ENCODE measurements at places on chromosomes 12 and 14.

DNA sequence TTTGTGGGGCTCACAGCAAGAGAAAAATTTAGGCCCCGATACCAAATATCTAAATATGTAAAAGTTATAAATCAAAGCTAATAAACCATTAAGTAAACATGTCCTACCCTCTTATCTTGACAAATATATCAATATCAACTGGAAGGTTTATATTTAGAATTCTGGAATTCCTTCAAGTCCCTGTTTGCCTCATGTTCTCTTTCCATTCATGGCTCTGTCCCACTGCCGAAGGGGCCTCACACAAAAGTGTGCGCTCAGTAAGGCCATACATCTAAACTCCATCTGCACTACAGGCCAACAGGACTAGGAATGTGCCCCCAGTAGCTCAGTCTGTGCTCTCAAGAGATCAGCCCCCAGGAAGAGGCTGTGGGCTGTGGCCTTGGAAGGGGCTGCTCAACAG, 10.6 kb upstream of the ATP5MC2 start:
- no peak for DNase-seq

- DNase-seq: no peak
These were observed 83.9 kb downstream of the ADCK1 start for GRCh38 chr14:77883847-77884238.

DNA sequence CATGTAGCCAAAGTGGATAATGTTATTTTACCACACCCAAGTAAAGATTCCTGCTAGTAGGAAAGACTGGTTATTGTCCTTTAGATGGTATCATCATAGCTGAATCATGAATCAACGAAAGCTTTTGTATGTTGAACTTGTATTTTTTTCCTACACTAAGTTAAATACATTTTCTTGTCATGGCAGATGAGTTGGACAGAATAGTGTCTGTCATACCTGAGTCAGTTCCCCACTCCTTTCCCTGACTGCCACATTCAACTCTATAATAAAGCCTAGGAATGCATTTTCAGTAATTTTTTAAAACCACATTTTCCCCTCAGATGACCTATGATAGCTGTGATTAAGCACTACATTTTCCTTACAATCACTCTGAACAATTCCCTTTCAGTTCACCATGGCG, 9.3 kb upstream of the PTHLH start:
- DNase-seq: no peak

GRCh38 chr14:76698191-76698590, 63.1 kb upstream of the VASH1 start:
- DNase-seq: no peak

GRCh38 chr14:69325646-69326265, 65.8 kb downstream of the GALNT16 start:
- DNase-seq: no peak

DNA sequence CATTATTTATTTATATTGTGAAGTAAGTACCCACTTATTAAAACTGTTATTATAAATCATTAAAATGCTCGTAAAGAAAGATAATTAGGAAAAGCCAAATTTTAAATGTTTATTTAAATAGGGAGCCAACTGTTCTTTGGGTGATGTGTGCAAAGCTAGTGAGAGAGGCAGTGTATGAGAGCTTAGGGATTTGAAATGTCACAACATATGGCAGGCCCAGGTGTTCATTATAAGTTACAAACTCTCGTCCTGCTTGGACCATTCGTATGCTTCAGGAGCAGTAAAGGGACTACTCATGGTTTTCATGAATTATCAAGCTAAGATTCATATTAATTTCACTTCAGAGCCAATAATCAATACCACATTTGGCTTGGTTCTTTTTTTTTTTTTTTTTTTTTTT, 154.5 kb downstream of the TGFB3 start:
- no peak for DNase-seq

DNA sequence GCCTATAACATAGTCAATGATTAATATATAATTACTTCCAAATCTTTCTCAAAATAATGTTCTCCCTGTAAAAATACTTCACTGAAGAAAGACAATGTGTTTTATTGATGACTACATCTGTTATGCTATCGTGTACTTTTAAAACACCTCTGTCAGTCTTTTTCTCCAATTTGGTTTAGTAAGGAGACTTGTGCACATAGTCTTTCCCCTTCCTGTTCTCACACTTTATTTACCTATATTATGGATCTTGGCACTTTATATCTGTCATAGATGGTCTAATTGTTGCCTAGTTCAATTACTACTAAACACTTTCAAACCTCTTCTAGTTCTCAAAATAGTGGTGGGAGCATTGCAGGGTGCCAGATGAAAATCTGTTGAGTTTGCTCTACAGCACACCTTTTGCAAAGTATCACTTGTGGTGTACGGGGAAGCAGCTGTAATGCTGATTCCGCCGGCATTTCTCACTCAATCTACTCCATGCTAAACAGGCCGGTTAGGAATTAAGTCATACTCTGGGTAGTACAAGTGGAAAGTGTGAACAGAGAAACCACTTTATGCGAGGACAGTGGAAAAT, 1.1 kb upstream of the INSM2 start:
- DNase-seq: no peak

DNA sequence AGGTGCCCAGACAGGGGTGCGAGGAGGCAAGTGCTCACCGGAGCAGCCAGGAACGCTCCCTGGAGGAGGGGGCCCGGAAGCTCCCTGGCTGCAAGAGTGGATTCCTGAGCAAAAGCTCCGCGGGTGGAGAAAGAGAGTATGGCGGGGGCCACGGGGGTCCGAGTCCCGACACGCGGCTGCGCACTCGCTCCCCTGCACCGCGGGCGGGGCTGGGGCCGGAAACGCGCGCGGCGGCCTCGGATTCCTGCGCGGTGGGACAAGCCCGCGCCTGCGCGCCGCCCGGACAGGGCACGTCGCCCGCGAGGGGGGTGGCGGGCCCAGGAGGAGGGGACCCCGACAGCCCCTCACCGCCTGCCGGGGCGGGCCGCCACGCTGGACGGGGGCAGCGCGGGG, 27.8 kb upstream of the GPR132 start:
- DNase-seq: no peak

DNA sequence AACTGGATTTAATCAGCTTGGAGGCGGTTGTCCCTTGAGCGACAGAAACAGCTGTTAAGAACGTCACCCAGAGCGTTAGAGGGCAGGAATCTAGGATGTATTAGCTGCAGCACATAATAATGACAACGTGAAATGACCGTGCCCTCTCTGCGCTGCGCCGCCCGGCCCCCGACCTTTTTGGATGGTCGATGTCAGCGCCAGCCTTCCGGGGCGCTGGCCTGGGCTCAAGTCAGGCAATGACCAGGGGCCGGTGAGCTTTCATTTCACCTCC, 427 bp upstream of the TMEM120B start:
- no peak for DNase-seq

DNA sequence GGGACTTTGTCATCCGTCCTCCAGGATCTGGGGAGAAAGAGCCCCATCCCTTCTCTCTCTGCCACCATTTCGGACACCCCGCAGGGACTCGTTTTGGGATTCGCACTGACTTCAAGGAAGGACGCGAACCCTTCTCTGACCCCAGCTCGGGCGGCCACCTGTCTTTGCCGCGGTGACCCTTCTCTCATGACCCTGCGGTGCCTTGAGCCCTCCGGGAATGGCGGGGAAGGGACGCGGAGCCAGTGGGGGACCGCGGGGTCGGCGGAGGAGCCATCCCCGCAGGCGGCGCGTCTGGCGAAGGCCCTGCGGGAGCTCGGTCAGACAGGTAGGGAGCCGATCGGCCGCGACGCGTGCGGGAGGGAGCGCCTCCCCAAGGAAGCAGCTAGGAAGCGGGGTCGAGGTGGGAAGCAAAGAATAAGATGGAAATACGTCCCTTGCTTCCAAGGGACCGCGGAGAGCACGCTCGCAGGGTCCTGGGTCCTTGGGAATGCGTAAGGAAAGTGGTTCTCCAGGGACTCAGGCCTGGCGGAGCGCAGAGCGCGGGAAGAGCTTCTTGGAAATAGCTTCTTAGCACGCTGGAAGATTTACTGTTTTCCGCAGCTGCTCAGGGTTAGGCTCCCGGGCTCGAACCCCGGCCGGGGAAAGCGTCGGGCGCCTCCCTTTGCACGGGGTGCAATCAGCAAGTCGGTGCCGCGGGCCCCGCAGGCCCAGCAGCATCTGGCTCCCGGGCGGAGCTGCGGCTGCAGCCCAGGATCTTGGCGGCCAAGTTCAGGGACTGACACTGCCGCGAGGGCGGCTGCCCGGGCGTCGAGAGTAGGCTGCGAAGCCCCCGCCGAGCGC, 457 bp downstream of the SOCS2 start:
- no peak for DNase-seq

DNA sequence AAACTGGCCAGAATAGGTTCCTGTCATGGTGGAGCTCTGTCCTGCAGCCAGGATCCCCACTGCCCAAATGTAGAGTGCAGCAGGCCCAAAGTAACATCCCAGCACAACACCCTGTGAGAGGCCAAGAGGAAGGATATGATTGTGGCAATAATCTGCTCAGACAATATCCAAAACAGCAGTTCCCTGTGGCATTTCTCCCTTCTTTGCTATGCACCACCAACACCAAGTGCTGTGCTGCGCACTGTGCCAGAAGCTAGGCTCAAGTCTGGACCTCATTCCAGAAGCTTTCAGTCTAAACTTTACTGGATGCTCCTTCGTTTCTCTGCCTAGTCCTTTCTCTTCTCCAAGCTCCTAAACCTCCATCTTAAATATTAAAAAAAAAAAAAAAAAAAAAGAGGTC, 33.4 kb downstream of the SLC11A2 start:
- DNase-seq: no peak

- no peak for DNase-seq
These were observed 88.0 kb downstream of the TMEM132D start for GRCh38 chr12:129815846-129816245.

DNA sequence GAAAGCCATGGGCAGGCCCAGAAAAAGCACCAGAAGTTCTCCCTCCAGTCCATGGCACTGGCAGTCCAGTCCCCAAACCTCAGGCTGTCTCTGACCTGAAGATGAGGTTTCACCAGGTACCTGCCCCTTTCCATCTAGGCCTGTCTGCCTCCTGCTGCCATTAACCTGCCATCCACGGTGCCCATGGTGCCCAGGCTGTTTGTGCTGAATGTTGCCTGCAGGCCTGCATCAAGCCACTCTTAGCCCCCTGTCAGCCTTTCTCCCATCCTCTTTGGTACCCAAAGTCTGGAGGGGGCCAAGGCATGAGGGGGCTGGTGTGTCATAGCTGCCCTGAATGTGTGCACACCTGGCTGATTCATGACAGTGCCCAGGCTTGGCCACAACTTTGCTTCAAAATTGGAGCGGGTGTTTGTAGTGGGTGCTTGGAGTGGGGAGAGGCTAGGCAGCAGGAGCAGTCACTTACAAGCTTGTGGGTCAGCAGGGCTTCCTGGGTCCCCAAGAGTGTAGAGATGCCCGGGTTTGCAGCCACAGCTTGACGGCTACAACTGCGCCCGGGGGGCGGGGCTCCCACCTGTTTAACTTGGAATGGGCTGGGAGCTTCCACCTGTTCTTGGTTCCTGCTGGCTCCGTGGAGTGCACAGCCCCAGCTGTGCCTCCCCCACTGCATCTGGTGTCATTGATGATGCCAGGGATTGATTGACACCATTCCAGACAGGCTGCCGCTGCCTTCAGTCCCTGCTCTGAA, 88.5 kb downstream of the GPHN start:
- DNase-seq: no peak

DNA sequence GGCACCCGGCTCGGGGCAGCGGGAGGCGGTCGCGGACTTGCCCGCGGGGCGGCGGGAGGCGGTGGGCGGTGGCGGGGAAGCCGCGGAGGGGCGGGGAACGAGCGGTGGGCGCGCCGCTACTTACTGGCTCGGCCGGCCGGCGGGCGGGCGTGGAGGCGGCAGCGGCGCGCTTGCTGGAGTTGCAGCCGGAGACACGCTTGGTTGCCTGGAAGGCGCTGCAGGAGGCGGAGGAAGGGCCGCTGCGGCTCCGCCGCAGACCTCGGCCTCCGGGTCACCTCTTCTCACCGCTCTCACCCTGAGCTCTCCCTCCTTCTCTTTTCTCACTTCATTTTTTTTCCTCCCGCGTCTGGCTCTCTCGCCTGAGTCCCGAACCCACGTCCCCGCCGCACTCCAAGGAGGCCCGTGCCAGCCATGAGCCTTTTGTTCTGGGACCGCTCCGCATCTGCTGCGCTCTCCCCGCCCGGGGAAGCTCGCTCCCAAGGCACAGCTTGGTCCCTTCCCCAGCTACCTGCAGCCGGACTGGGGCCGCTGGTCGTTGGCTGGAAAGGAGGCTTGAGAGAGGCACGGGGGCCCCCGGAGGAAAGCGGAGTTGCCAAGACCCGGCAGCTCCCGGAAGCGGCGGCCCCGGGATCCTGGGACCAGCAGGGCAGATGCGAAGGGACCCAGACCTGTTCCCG, 592 bp upstream of the KCNK10 start:
- no peak for DNase-seq

DNA sequence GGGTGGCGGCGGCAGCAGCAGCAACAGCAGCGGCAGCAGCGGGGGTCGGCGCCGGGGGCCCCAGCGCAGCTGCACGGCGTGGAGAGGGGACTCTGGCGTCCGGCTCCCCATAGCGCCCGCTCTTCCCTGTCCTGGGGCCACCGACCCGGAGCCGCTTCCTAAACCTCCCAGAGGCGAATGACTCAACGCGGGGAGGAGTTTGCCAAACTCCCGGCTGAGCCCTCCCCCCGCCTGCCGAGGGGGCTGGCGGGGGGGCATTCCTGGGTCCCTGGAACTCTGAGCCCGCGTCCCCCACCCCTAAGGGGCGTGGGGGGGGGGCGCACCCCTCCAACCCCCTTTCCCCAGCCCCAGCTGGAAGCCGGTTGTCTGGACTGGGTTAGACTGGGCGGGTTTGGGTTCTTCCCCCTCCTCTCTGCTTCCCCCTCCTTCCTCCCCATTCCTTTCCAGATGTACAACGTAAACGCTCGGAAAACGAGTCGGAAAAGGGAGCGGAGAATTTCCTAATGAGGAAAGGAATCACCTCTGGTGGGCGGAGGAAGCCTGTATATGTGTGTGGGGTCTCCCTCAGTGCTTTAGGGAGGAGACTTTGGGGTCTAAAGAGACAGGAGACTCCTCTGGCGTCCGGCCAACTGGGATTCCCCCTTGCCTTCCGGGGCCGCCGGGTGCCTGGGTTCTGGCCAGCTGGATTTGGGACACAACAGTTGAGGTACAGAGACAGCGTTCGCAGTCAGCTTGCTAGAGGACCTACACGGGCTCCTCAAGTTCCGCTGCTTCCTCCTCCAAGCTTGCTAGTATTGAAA, at the start of gene ITGA5:
Gene ITGA5, minus strand, starts transcription at position 179 of the 800 bp plus-strand sequence. Its CDS starts 68 bp downstream, at position 111.
- DNase-seq: no peak

GRCh38 chr14:106831322-106831720, 1304.9 kb downstream of the TMEM121 start:
- DNase-seq: no peak

DNA sequence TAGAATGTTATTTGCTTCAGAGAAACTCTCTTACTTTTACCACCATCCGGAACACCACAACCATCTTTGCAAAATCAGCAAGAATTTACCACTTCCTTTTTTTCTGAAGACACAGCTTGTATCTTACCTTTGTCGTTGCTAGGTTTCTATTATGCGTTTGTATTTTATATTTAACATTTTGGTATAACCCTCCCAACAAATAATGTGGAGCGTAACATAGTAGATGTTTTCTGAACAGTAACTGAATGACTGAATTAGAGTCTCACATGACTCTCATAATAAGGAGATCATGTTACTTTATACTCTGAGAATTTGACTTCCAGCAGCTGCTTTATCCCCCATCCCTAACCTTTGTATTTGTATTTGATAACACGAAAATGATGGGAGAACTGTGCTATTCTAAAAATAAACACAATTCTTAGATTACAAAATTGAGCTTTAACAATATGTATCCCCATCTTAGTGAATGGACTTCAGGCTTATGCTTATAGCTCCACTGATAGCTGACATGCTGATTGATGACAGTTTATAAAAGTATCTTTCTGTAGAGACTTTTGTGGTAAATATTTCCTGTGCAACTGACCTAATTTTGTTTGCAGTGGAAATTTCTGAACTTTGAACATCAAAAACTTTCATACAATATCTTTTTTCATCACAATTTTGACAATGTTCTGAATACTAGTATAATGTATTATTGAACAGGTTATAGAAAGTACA, 7.9 kb upstream of the KLRB1 start:
- DNase-seq: no peak
